Iris pigment epithelial cell (primary cell): ENCODE measurements at places on chromosomes 4 and X.

DNA sequence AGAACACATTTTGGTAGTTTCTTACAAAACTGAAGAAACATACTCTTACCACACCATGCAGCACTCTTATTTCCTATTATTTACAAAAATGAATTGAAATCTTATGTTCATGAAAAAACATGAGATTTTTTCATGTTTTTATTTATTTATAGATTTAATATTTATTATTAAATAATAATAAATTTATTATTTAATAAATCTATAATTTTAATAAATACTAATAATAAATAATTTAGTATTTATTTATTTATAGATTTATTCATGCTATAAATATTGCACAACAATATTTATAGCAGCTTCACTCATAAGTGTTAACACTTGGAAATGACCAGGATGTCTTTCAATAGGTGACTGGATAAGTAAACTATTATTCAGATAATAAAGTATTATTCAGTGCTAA lies 91.6 kb upstream of the CPXCR1 start:
- no peak for DNase-seq

GRCh38 chr4:173752610-173753230 lies 222.7 kb upstream of the HAND2 start:
- peak; percentile 10 for DNase-seq

DNA sequence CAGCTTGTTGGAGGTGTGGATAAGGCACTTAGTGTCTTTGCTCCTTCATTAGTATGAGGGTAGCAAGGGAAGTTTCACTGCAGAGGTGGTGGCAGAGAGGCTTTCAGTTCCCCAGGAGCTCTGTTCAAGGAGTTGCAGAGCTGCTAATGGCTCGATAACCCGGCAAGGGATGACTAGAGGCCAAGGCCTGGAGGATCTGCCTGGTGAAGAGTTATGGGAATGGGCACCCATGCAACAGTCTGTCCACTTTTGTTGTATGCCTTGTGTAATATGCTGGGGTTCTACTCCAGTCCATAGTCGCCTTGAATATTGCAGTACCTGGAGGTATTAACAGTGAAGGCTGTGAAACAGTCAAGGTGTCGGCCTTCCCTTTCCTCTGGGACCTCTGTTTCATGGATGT lies 67.8 kb upstream of the NBDY start:
- no peak for DNase-seq

DNA sequence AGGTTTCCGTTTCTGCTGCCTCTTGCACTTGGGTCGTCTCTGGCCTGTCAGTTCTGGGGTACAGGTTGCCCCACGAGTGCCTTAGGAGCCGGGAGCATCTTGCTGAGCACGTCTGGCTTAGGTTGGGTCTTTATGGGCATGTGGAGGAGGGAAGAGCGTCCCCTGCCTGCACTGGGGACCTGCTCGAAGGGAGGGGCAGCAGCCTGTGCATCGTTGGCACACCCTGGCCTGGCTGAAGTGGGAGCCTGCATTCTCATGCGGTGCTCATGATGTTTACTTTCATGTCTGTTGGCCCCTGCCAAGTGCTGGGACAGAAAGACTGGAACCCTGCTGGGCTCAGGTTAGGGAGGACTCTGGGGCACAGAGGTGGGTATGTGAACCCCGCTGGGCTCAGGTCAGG lies 23.8 kb upstream of the TADA2B start:
- no peak for DNase-seq

DNA sequence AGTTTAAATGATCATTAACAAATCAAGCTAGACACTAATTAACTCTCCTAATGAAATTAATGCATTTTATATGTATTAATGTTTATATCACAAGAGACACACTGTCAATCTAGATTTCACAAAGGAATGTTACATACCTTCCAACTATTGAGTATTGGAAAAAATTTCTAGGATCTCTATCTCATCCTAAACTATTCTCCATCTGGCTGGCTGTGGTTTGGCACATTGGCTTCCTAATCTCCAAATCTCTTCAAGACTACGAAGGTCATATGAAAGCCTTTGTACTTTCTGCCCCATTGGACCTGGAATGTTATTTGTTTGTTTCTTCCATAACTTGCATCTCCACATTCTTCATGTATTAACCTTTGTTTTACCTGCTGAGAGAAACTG lies 1160.0 kb downstream of the ADGRL3 start:
- DNase-seq = no peak

DNA sequence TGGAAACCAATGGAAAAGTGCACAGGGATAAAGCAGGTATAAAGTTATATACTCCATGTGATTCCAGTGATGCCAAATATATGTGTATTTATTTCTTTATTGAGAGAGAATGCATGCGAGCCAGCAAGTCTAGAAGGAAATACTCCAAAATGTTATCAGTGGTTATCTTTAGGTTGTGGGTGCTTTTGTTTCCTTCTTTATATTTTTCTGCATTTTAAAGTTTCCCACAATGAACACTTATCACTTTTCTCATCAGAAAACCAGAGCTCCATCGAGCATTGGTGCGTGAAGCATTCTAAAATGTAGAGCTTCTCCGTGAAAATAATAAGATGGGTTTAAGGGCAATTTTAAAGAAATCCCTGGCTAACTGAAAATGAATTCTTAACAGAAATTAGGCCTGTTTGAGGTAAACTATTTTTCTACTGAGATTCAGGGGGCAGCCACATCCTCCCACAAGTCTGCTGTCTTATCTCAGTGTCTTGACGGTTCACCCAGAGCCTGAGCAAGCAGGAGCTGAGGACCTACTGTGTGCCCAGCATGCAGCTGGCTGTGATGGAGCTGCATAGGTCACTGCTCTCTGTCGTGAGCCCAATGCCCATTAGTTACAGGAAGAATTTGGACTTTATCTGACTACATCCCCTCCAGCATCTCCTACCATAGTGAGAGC lies 18.7 kb upstream of the CD40LG start:
- no peak for DNase-seq

GRCh38 chr4:16070203-16070602 lies 13.6 kb downstream of the PROM1 start:
- DNase-seq = no peak

DNA sequence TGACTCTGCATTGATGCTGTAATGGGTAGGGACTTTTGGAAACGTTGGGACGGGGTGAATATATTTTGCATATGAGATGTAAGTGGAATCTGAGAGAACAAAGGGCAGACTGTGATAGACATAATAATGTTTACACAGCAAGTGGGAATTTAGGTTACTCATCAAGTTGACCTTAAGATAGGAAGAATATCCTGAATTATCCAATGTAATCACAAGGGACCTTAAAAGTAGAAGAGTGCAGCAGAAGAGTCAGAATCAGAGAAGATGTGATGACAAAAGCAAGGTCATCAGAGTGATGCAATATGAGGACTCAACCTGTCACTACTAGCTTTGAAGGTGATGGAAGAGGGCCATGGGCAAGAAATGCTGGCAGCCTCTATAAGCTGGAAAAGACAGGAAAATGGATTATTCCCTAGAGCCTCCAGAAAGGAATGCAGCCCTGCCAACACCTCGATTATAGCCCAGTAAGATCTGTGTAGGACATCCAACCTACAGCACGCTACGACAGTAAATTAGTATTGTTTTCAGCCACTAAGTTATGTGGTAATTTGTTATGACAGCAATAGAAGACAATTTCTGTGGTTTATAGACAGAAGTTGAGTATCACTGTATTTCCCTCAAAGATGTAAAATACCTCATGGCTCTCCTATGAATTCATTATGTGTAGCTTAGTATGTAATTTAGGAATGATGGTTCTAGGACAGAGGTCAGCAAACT lies 26.4 kb downstream of the MORC4 start:
- DNase-seq = no peak

GRCh38 chr4:169017971-169018370 lies 7.9 kb upstream of the CBR4 start:
- DNase-seq = no peak

GRCh38 chrX:144379156-144379555 lies 495.3 kb downstream of the UBE2NL start:
- DNase-seq = no peak

DNA sequence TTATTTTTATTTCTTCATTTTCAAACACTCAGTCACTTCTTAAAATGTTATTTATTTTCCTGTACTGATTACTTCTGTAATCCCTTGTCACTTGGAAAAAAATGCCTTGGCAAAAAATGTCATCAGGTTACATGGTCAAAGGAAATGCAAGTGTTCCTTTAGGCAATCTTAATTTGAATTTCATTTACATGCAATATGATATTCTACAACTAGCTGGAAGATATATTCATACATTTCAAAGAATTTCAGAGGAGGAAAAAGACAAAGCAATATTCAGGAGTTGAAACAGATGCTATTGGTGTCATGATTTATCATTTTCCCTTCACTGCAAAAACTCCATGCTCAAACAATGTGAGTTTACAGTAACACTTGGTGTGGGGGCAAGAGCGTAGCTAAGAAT lies 1316.6 kb downstream of the FSTL5 start:
- DNase-seq = no peak

- DNase-seq = no peak
Observed at GRCh38 chr4:61841714-61842113, 641.6 kb downstream of the ADGRL3 start.
